ENCODE measurements at places on chromosomes 2 and 18.

DNA sequence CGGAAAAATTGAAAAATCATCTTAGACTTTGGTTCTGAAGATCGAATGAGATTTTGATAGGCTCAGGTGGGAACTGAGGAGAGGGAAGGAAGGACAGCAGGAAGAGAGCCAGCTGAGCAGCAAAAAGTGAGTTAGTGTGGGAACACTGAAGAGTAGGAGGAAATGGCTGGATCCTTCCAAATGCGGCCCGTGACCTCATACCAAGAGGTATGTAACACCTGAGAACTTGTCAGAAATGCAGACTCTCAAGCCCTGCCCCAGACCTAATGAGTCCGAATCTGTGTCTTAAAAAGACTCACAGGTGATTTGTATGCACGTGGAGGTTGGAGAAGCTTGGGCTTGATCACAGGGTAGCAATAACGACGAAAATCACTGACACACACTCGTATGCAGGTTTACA is 42.0 kb downstream of the COL4A3 start:
- DNase-seq = no peak

- DNase-seq = peak; percentile 79
Measured at GRCh38 chr2:289362-290089, 1.6 kb upstream of the ALKAL2 start.

GRCh38 chr2:30475542-30475941 is 28.5 kb downstream of the LCLAT1 start:
- no peak for DNase-seq

- DNase-seq = peak; percentile 67
Measured at GRCh38 chr18:55494899-55495298, 93.1 kb downstream of the TCF4 start.

GRCh38 chr18:48356151-48356745 is 52.9 kb downstream of the ZBTB7C start:
- no peak for DNase-seq

DNA sequence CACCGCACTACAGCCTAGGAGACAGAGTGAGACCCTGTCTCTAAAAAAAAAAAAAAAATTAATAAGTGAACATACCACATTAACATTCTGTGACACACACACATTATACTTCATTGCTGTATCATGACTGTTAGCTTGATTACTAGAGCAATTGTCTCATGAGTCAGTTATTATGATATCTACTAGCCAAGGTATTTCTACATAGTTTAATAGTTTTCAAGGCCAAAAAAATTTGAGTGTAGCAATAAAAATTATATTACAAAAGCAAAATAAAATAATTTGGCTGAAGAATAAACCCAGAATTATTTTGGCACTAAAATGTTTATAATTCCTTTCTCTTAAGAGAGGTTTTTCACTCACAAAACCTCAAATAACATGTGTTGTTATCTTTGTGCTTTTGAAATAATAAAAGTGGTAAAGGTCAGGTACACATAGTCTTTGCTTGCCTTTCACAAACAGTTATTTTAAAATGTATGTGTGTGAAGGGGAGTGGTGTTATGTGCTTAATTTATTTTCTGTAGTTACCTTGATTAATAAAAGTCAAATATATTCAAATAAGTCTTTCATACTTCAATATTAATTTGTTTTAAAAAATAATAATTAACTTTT is 136.9 kb upstream of the SPOPL start:
- peak; percentile 29 for DNase-seq

DNA sequence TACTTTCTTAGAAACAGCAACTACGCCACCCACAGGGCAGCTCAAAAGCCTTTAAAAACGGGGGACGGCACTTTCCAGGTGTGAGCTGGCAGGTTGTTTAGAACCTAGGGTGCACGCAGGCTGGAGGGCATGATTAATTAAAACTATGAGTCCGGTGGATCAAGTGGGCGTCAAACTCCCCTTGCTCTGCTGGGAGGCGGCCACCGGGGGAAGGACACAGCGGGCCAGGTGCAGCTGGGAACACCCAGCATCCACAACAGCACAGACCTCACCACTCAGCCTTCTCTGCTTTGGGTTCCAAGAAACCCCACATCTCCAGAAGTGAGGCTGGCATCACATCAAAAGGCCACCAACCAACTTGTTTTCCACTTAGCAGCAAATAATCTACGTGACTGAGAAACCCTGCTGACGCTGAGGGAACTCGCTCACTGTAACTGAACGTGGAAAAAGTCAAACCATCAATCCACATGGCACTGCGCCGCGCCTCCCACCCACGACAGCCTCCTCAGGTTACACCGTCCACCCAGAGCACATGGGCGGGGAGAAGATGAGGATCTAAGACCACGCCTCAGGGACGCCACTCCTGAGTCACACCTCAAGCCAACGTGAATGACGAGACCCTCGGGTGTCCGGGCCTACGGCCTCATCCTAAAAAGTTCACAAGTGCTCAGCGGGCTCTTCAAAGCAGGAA is 118.2 kb downstream of the ZNF516 start:
- no peak for DNase-seq

DNA sequence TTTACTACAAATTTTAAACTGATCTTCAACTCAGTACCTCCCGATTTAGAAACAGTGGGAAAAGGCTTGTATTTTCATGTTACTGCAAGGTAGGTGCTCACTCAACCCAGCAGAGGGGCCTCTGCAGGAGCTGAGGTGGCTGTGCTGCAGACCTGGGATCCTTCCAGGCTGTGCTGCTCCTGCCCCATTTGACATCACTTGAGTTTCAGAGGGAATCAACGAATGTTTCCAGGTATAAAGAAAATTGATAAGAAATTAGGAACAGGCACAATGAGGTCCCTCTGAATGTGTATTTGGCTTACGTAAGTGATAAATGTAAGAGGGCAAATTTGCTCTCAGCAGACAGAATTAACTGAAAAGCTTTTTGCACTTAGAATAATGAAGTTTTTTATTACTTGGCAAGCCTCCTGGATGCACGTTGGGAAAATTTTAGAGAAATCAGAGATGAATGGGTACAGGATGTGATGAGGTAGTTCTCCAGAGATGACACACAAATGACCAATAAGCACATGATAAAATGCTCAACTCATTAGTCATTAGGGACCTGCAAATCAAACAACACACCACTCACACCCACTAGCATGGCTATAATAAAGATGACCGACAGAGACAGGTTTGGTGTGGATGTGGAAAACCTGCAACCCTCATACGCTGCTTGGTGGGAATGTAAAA is 114.0 kb downstream of the NOL10 start:
- peak; percentile 89 for DNase-seq

- no peak for DNase-seq
Measured at GRCh38 chr18:36777566-36777965, 51.2 kb downstream of the TPGS2 start.

GRCh38 chr2:170813611-170814532 is 2.8 kb upstream of the GAD1 start:
- DNase-seq = peak; percentile 91

GRCh38 chr2:235979753-235980435 is 188.3 kb downstream of the GBX2 start:
- DNase-seq = no peak

GRCh38 chr2:48315896-48316194 is 214.1 kb upstream of the STON1 start:
- no peak for DNase-seq

DNA sequence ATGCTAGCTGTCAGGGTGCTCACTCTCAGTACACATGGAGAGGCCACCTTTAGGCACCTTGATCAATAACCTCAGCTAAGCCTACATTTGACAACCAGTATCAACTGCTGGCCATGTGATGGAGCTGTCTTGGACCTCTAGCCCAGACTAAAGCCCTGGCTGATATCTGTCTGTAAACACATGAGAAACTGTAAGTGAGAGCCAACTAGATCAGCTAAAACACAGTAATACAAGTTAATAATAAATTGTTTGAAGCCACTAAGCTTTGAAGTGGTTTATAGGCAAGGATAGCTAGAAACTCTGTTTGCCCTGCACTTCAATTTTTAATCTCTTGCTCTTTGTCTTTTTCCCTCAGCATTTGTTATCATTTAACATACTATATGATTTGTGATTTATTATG is 407.1 kb downstream of the SPAG16 start:
- no peak for DNase-seq

DNA sequence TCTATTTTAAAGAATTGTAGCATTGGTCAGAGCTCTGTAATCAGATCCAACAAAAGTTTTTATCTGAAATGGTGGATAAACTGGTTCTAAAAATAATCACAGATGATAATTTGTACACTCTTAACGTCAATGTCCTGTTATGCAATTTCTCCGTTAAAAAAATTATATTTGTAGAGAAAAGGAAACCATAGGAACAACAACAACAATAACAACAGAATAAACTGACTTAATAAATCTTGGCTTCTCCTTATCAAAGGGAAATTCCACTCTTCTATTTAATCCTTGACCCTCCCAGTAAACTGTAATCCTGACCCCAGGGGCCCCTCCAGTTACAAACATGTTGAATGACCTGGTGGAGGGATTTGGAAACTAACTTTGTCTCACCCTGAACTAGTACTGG is 78.6 kb upstream of the ZFP36L2 start:
- peak; percentile 56 for DNase-seq

DNA sequence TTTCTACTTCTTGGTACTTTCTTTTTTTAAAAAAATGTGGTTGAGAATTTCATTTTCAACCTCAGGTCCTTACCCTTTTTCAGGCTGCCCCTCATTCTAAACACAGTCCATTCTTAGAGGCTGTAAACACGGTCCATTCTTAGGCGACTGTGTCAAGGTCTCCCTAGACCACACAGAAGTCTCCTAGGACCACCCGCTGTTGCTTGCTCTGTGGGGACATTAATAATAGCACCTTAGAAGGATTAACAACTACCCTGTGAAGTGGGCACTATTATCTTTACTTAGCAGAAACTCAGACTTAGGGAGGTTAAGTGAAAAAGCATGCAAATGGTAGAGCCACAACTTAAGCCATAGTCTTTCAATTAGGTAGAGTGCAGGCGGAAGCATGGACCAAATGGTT is 91.7 kb downstream of the RBMS1 start:
- no peak for DNase-seq

Measured in osteoblast (primary cell).